ENCODE measurements at places on chromosomes 3 and 15.

- no peak for DNase-seq
Measured at GRCh38 chr3:151144760-151145159, 58.3 kb downstream of the GPR171 start.

GRCh38 chr15:50576166-50576565, 29.7 kb upstream of the USP50 start:
- no peak for DNase-seq

DNA sequence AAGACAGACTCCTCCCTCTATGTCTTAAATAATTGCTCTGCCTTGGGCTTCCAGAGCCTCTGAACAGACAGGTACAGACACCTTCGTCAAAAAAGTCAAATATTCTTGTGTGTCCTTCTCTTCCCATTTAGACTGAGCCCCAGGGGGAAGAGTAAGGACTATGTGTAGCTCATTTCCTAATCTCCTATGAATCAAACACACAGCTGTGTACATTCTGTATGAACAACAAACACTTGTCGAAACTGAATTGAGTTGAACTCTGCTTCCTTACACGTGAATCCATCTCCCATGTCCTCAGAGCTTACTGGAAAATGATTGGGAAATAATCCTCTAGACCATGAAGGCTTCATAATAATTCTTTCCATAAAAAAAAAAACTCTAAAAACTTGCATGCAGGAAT, 80.8 kb downstream of the MOBP start:
- no peak for DNase-seq

- no peak for DNase-seq
Measured at GRCh38 chr15:38557921-38558320, 6.7 kb downstream of the RASGRP1 start.

GRCh38 chr3:19543212-19543841, 390.7 kb downstream of the EFHB start:
- no peak for DNase-seq

GRCh38 chr3:183879243-183879642, 5.4 kb downstream of the PARL start:
- no peak for DNase-seq

DNA sequence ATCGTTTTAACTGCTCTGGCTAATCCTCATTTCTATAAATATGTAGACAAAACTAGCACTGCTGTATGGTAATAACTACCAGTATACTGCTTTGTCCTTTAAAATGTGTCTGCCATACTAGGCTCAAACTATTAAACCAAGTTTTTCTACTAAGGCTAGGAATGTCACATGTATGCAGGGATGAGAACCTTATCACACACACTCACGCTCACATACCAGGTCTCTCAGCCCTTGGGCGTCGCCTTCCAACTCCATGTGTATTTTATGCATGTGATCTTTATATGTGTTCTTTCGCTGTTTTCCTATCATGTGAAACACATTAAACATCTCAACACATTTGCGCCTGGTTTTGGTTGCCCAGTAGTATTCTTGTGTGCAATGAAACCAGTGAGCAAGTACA, 32.6 kb downstream of the ATP2C1 start:
- no peak for DNase-seq

- DNase-seq: no peak
Measured at GRCh38 chr15:52020221-52021085, 1.4 kb downstream of the MAPK6 start.

- no peak for DNase-seq
Measured at GRCh38 chr3:111867889-111868426, 8.9 kb downstream of the PHLDB2 start.

DNA sequence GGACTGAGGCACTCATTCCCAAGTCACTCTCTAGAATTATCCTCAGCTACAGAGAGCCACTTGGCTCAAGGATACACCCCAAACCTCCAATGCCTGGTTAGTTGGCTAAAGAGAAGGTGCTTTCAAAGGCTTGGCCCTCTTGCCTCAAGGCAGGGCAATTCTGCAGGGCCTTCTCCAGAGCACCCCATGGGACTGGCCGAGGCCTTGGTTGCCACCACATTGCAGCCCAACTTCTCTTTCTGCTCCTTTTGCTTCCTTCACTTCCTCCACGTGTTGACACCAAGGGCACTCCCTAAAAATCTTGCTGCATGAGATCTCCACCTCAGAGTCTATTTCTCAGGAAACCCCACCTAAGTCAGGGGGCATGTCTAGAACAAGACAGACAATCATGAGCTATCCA, 36.7 kb downstream of the MEGF11 start:
- DNase-seq: no peak

- DNase-seq: no peak
Measured at GRCh38 chr3:53795176-53795575, 51.0 kb downstream of the CHDH start.

GRCh38 chr3:26621176-26621575, 1.4 kb upstream of the LRRC3B start:
- no peak for DNase-seq

DNA sequence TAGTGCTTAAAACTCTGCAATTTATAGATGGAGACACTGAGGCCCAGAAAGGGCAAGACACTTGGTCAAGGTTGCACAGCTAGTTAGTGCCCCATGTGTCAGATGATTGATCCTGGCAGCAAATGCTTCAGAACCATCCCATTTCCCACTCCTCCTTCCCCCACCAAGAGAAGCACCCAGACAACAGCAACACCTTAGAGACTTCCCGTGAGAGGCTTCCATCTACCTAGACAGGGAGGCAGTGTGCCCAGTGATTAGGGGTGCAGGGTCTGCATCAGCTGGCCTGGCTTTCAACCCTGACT, 77.6 kb downstream of the CORO2B start:
- no peak for DNase-seq

- DNase-seq: no peak
Measured at GRCh38 chr15:33188641-33189257, 5.8 kb downstream of the FMN1 start.

- no peak for DNase-seq
Measured at GRCh38 chr15:93072411-93073394, 16.3 kb downstream of the RGMA start.
